Stimulated activated CD8-positive, alpha-beta memory T cell treated with anti-CD3 and anti-CD28 coated beads, Interleukin-4, amount 100 ng/mL, for 4 hours (primary cell): ENCODE measurements at places on chromosomes 3 and 15.

GRCh38 chr3:133845127-133845526 lies 39.5 kb downstream of the SRPRB start:
- DNase-seq = no peak

- DNase-seq = no peak
These were observed 772.2 kb upstream of the ALCAM start for GRCh38 chr3:104594491-104594890.

DNA sequence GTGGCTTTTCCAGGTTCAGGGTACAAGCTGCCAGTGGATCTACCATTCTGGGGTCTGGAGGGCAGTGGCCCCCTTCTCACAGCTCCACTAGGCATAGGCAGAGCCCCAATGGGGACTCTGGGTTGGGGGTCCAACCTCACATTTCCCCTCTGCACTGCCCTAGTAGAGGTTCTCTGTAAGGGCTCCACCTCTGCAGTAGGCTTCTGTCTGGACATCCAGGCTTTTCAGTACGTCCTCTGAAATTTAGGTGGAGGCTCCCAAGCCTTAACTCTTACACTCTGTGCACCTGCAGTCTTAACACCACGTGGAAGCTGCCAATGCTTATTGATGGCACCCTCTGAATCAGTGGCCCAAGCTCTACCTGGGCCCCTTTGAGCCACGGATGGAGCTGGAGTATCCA lies 22.5 kb upstream of the TM4SF4 start:
- DNase-seq = no peak

- no peak for DNase-seq
These were observed 407.2 kb upstream of the UBE2E2 start for GRCh38 chr3:22795917-22796316.

DNA sequence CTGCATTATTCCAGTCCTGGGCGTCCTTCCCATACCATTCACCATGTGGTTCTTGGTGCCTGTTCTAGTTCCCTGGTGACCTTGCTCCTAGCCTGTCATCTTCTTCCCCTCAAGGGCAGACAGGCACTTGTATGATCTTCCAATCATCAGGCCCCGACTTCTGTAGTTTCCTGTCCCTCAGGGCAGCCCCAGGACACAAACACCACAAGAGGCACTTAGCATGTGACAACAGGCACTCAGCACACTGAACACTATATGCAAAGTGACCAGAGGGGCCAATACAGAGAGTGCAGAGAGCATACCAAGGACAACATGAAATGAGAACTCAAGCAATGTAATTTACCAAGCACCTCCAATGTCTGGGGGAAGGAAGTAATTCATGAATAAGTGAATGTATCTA lies 17.9 kb downstream of the TMEM40 start:
- no peak for DNase-seq

- DNase-seq = no peak
These were observed 31.7 kb upstream of the SLCO2A1 start for GRCh38 chr3:134061401-134061800.

GRCh38 chr15:78997981-78998499 lies 53.2 kb upstream of the CTSH start:
- no peak for DNase-seq

- DNase-seq = no peak
These were observed 530 bp upstream of the PCOLCE2 start for GRCh38 chr3:142889212-142890014.

GRCh38 chr3:193704431-193704830 lies 111.4 kb downstream of the OPA1 start:
- DNase-seq = no peak

- DNase-seq = no peak
These were observed 6.8 kb downstream of the USP4 start for GRCh38 chr3:49333091-49333490.

- DNase-seq = no peak
These were observed 157.1 kb downstream of the RSRC1 start for GRCh38 chr3:158267015-158267414.

DNA sequence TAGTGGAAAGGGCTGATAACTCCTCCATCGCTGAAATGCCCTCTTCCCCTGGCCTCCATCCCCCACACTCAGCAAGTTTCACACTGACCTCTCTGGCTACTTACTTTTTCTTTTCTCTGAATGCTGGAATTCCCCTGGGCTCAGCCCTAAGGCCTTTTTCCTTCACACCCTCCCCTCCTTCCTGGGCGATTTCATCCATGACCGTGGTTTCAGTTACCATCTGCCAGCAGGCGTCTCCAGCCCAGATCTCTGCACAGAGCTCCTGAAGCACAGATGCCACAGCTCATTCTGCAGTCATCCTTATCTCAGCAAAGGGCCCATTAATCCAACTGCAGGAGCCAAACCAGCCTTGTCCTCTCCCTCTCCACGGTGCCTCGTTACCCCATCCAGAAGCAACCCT lies 114.0 kb downstream of the RFTN1 start:
- no peak for DNase-seq

DNA sequence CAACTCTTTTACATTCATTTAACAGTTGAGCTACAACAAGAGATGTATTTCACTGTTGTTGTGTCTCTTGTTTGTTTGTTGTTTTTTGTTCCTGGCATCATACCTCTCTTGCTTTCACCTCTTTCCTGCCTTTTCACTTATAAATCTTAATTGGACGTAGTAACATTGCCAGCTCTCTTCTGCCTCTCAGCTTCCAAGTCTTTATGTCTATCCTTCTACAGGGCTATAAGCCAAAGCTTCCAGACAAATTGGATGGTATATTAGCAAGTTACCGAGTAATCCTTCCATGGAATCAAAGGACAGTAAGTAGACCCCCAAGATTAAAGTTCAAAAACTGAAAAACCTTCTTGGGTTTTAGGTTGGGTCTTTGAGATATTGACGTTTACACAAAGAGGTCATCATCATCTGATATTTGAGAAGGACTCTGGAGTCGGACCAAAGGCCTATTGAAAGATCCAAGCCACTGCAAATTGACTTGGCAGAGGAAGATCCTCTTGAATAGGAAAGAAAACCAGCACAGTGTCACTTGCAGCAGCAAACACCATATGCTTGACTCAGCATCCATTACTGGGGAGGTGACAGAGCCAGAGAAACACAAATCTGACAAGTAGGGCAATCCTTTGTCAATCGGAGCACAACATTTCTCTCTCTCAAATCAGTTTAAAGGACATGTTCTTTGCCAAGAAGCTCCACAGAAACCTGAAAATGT lies 648.5 kb upstream of the NR2F2 start:
- DNase-seq = no peak

DNA sequence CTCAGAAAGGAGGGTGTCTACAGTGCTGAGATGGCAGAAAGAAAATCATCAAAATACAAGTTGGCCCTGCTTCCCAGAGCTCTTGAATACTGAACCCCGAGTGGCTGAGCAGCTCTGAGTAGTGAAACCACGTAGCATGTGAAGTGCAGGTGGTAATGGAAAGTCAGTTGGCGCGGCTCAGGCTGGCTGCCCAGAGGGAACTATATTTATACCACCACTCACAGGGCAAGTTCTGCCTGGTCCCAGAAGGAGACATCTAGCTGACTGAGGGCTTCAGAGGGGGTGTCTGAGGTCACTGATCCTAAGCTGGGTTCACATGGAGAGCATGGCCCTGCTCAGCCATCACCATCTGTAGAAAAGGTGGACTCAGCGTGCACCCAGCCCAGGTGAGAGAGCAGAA lies 129.6 kb upstream of the AGBL1 start:
- no peak for DNase-seq

DNA sequence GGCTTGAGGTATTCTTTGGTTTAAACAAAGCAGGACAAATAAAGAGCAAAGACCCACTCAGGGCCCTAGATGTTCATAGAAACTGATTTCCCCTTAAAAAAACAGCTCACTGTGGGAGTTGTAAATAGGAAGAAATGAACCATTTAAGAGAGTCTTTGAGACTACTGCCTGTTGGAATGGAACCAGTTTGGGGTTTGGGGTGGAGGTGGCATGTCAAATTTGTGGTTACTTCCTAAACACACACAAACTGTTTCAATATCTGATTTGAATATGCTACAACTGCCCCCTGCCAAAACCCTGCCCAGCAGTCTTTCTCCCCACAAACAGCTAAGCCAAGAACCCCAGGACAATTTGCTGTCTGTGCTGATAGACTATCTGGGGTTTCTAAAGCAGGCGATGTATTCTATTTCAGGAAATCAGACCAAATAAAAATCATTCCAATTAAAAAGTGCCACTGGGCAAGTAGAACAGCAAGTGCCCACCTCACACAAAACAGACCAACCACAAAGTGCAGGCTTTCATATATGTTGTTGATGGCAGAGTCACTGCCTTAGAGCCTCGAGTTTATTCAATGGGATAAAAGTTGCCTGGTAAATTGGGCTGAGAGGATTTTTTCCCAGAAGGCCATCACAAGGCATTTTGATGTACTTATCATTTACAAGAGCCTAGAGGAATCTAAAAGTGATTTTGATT lies 293.9 kb upstream of the PROK2 start:
- DNase-seq = no peak

DNA sequence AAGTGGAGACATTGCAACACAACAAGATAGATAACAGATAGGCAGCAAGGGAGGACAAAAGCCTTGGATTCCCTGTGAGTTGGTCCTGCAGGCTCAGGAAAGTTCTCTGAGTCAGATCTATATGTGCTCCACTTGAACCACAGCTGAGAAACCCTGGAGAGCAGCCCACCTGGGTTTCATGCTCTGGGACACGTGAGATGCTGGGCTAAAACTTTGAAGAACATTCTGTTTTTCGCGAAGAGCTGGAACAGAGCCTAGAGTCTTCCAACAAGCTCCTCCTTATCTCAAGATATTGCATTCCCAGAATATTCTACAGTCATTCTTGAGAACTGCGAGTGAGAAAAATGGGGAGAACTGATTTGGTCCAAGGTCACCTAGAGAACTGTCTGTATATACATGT lies 583.0 kb upstream of the ROBO1 start:
- DNase-seq = no peak

DNA sequence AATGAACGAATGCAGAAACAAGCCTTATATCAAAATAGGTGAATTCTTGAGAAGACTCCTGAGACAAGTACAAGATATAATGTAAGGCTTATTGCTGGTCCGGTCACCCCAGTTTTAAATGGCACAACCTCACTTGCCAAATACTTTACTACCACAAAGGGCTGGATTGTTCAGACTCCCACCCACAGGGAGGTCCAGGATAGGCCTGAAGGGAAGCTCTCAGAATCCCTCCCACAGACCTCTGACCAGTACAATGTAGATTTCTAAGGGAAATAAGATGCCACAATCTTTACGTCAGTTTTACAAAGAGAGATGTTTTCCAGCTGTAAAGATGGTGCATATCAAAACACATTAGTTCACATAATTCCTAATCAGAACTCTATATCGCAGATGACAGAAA lies 577.7 kb upstream of the ADAMTS9 start:
- no peak for DNase-seq

DNA sequence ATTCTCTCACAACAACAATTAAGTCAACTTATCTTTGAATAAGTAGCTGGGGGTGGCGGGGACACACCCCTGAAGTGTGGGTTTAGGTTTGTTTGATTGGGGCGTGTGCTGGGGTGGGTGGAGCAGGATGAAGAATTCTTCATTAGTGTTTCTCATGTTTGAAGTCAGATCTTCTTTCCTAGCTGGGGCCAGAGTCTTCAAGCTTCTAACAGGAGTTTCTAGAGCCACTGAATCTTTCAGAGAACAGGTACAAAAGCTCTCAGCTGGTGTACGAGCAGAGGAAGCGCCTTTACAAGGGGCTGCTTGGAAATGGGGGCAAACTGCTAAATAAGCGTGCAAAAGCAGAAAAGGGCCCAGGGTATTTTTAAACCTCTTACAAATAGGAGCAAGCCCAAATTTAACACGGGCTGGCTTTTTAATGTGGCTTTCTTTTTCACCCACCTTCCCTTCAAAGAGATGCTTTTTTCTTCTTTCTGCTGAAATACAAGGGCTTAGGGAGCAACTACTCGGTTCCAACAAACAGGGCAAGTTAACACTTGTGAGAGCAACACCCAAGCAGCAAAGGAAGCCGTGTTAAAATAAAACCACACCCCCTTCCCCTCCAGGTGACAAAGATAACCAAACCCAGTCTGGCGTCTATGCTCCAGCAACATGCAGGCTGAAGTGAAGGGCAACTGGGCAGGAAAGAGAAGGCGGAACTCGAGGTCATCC lies 86.9 kb upstream of the RASGRP1 start:
- no peak for DNase-seq

- DNase-seq = no peak
These were observed 777.7 kb downstream of the GBE1 start for GRCh38 chr3:80983753-80984152.

DNA sequence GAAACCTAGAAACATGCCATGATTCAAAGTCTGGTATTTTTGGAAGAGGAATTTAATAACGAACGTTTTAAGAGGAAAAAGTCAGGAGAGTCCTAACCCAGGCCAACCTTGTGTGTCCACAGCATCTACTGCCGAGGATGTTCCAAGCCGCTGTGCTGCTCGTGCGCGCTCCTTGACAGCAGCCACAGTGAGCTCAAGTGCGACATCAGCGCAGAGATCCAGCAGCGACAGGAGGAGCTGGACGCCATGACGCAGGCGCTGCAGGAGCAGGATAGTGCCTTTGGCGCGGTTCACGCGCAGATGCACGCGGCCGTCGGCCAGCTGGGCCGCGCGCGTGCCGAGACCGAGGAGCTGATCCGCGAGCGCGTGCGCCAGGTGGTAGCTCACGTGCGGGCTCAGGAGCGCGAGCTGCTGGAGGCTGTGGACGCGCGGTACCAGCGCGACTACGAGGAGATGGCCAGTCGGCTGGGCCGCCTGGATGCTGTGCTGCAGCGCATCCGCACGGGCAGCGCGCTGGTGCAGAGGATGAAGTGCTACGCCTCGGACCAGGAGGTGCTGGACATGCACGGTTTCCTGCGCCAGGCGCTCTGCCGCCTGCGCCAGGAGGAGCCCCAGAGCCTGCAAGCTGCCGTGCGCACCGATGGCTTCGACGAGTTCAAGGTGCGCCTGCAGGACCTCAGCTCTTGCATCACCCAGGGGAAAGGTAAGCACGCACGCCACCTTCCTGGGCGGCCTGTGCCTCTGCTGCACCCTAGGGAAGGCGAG lies 28.4 kb downstream of the PML start:
- DNase-seq = no peak

DNA sequence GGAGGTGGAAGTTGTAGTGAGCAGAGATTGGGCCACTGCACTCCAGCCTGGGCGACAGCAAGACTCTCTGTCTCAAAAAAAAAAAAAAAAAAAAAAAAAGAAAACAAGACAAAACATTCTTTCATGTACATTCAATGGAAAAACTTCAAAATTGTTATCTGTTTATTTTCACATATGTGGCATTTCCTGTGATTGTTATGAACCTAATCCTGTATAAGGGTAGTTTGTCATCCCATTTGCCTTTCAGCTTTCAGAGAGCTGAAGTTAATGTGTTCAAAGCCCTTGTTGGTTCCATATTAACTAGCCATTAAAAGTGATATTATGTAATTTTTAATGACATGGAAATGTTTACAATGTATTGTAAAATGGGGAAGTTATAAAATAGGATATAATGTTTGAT lies 17.3 kb upstream of the NCK1 start:
- no peak for DNase-seq

DNA sequence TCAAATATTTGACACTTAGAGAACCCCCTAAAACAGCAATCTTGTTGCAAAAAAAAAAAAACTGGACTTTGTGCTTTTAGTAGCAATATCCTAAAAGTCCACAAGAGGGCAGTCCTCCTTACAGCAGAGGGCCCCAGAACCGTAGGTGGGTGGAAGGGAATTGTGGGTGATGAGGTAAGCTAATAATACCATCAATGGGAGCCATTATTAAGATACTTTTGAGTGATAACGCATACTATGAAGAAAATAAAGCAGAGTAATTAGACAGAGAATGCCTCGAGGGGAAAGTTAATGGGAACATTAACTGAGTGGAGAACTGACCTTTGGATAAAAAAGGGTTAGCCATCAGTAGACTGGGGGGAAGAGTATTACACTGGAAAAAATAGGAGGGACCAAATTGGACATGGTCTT lies 229.9 kb downstream of the THRB start:
- no peak for DNase-seq

- DNase-seq = no peak
These were observed 4.7 kb upstream of the PAQR5 start for GRCh38 chr15:69293741-69294615.
